ENCODE measurements at places on chromosomes 11 and 22.

DNA sequence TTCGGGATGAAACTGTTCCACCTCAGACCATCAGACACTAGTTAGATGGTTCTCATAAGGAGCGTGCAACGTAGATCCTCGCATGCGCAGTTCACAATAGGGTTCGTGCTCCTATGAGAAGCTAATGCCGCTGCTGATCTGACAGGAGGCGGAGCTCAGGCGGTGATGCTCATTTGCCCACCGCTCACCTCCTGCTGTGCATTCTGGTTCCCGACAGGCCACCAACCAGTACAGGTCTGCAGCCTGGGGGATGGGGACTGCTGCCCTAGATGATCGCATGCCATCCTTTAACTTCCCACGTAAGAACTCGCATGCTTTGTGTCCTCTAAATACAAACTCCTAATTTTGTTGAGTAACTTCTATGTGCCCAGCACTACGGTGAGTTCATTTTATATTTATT is 62.6 kb downstream of the EFCAB6 start:
- DNase-seq = no peak

DNA sequence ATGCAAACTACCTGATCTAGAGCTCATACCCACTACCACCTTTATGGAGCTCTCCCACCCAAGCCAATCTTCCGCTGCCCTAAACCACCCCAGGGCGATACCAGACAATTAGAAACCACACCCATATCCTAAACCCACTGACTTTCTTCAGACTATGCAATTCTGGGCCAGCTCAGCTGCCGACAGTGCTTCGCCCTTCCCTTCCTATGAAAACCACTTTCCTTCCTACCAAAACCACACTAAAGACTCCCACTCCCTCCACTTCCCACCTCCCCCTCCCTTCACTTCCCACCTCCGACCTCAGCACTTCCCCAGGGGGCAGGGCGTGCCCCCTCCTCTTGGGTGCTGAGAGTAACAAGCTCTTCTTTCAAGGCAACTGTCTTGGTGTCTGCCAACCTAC is 25.1 kb downstream of the B3GAT1 start:
- DNase-seq = no peak

- DNase-seq = no peak
Observed at GRCh38 chr11:80860632-80861031, 1419.8 kb upstream of the TENM4 start.

DNA sequence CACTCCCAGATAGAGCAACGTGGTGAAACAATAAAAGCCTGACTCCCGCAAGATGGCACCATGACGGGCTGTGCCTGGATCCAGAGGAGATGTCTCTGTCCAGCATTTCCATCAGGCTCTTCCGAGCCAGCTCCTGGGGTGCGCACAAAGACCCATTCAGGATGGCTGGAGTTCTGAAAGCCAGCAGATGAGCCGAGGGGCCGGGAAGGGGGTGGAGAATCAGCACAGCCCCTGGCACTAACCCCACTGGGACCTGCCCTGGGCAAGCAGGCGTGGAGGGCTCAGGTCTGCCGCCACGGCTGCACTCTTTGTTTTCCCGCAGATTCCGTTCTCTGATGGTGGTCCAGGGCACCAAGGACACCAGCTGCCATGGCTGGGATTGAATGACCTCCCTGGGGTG is 97.2 kb upstream of the BLID start:
- DNase-seq = no peak

GRCh38 chr22:38981005-38981991 is 849 bp upstream of the APOBEC3B start:
- no peak for DNase-seq

DNA sequence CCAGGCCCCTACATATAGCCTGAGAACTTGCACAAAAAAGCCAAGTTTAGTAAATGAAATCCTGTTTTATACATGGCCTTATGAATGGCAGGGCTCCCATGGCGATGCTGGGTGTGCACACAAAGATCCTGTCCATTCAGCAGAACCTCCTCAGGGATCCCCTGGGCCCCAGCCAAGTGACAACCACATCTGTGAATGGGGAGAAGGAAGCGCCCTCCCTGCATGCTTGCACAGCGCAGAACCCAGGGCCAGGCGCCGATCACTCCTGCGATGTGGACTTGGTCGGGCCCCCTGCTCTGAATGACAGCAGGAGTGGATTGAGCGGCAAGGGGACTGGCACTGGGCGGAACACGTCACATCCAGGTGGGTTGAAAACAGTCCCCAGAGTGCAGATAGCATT is 4.5 kb upstream of the CDC42EP2 start:
- no peak for DNase-seq

DNA sequence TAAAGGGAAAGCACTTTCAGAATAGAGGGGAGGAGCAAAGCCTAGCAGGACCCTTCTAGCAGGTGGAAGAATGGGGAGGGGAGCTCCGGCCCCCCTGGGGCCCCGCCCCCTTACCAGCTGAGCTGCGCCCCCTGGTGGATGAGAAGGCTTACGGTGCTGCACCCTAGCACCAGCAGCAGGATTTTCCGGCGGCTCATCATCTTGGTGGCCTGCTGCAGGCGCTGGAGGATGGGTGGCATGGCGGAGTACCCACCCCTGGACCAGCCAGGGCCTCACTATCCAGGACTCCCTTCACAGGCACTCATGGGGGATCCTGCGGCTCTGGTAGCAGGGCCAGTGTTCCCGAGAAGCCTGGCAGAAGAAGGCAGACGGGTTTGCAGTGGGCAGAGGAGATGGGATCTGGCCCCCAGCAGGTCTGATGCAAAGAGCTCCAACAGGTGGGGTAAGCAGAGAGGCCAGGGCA is 3.8 kb downstream of the GAL3ST3 start:
- DNase-seq = peak; percentile 68
